Muscle of leg (tissue), 16 donors: ENCODE measurements at places on chromosomes 12 and 14. TPM values are rescaled to one million over a fixed set of nuclear protein-coding genes. Genes with fewer than 3 reads are reported as not detected.

The KCNA5 gene
- total RNA-seq: 2.9 TPM

The CCDC196 gene
- total RNA-seq: not detected

The RPS6KL1 gene
- total RNA-seq: 6.1 TPM

The CDCA3 gene
- 14.0 TPM for total RNA-seq

The KRT82 gene
- total RNA-seq: not detected

The RNASE3 gene
- not detected for total RNA-seq

The UNG gene
- 20.1 TPM for total RNA-seq

The ORAI1 gene
- 12.2 TPM for total RNA-seq

The EPYC gene
- total RNA-seq: 0.04 TPM

The HEBP1 gene
- 13.9 TPM for total RNA-seq

The GZMH gene
- 0.40 TPM for total RNA-seq

The SERPINA12 gene
- not detected for total RNA-seq

The CPSF2 gene
- total RNA-seq: 29.6 TPM

The C12orf54 gene
- 0.31 TPM for total RNA-seq

The ESYT1 gene
- total RNA-seq: 63.7 TPM

The MSI1 gene
- 1.2 TPM for total RNA-seq

The AMDHD1 gene
- total RNA-seq: 0.27 TPM

The KRT80 gene
- 0.62 TPM for total RNA-seq

The KCNK10 gene
- total RNA-seq: 0.04 TPM

The ACTR6 gene
- 20.5 TPM for total RNA-seq

The TRPV4 gene
- total RNA-seq: 0.13 TPM

The PYGL gene
- 25.8 TPM for total RNA-seq

The GUCY2C gene
- not detected for total RNA-seq

The CAPS2 gene
- 4.0 TPM for total RNA-seq

The USP15 gene
- total RNA-seq: 50.5 TPM

The NFYB gene
- 28.4 TPM for total RNA-seq

The MYF6 gene
- 105 TPM for total RNA-seq

The SELPLG gene
- 2.8 TPM for total RNA-seq

The DLST gene
- 38.6 TPM for total RNA-seq

The YARS2 gene
- total RNA-seq: 20.9 TPM

The FAM90A1 gene
- 0.09 TPM for total RNA-seq

The RNASE13 gene
- not detected for total RNA-seq

The DEPDC4 gene
- total RNA-seq: 1.6 TPM

The ARMH4 gene
- 11.3 TPM for total RNA-seq

The RTL1 gene
- 12.8 TPM for total RNA-seq

The KRT6B gene
- total RNA-seq: not detected
